Left ventricle myocardium inferior (tissue), 1 donor: ENCODE measurements at places on chromosomes 3 and 15. TPM values are rescaled to one million over a fixed set of nuclear protein-coding genes. Genes with fewer than 3 reads are reported as not detected.

Gene LTF
- total RNA-seq = 2.7 TPM

Gene CFAP92
- 0.25 TPM for total RNA-seq

GRCh38 chr3:122343654-122344053 lies 18.6 kb downstream of the CSTA start:
- no peak for DNase-seq

DNA sequence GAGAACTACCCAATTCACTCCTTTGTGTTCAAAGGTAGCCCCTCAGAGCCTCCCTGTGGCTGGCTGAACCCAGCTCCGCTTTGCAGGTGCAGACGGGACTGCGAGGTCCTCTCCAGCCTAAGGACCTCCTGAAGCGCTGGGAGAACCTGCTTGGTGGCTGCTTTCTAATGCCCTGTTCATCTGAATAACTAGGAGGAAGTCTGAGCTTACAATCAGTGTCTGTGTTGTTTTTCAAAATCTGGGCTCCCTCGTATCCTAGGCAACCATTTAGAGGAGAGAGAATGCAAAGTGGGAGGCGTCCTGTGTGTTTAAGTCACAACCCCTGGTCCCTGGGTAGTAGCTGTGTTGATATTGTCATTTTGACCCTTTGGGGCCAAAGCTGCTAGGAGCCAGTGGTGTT lies 99.9 kb downstream of the GABRG3 start:
- no peak for DNase-seq

DNA sequence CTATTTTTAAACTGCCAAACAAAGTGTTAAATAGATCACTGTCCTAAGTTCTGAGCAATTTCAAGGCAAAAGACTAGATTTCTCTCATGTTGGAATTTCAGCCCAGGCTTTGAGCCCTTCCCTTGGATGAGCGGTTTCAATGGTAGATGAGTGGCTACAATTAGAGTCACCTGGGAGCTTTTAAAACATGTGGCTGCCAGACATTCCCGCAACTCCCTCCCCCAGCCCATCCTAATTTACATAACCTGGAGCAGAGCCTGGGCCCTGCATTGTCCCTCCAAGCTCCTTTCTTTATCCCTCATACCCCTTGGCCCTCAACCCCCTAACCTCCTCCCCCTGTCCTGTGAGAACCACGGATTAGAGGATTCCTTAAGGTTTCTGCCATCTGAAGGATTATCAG lies 357.5 kb upstream of the UMPS start:
- DNase-seq = no peak
